Stimulated activated CD4-positive, alpha-beta T cell treated with anti-CD3 and anti-CD28 coated beads, Interleukin-15, amount 100 ng/mL, for 24 hours (primary cell): ENCODE measurements at places on chromosomes 5 and 9.

- DNase-seq, result no peak
These were observed 148.6 kb downstream of the CDH9 start for GRCh38 chr5:26889815-26890214.

DNA sequence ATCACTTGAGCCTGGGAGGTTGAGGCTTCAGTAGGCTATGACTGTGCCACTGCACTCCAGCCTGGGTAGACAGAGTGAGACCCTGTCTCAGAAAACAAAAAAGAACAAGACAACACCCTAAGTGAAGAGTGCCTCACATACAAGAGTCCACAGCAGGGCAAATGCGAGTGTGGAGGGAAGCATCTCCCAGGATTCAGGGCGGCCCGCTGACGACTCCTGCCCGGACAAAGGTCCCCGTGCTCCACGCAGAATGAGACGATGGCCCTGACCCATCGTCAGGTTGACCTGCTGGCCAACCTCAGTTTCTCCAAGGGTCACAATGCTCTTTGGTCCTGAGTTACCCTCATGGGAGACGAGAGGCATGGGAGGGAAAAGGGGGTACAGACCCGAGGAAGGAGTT is 18.3 kb downstream of the MRNIP start:
- DNase-seq, result no peak

- no peak for DNase-seq
These were observed 234.6 kb downstream of the CAAP1 start for GRCh38 chr9:26657958-26658357.

DNA sequence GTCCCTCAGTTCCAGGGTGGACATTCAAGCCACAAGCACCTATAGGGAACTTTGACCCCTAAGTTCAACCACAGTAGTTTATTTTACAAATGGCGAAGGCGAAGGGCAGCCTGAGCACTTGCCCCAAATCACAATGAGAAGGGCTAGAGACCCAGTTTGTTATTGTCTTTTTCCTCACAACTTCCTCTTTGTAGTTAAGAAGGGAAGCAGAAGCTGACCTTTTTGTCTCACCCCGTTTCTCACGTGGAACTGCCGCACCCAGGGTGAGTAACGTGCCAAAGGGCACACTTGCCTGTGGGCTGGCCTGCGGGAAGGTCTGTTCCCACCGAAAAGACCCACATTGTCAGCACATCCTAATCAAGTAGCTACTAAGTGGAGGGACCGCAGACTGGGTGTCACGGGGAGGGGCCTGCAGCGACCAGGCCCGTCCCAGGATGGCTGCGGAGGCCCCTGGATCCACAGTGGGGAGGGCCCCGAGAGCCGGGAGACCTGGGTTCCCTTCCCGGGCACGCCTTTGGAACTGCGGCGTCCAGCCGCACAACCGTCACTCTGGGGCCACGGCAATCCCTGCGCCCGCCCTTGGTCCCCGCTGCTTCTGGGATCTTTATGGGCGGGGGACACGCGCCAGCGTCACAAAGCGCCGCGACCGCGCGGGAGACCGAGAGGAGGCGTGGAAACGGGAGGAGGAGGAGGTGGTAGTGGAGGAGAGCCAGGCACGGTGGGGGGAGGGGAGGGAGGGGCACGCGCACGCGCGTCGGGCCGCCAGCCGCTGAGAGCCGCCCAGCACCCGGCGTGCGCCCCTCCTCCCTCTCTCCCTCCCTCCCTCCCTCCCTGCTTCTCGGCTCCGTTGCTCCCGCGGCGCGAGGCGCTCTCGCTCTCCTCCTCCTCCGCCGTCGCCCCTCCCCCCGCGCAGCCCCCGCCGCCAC is at the start of gene UBE2R2:
TSS of gene UBE2R2 (plus strand) at position 834 of the 926 bp plus-strand sequence. CDS start 598 bp downstream, outside the sequence.
- DNase-seq, result peak; percentile 95

DNA sequence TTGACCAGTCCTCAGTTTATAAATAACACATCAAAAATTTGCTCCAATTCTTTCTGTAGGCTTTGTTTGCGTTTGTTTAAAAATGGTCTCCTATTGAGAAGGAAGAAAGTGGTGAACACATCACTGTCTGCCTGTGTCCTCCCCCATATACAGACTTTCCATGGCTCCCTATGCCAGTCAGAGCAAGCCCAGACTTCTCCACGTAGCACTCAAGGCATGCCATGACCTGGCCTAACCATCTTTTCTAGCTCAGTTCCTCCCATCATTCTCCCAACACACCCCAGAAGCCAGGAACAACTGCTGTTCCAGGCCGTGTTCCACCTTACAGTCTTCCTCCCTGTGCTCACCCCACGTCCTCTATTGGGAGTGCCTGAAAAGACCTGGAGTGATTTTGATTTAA is 129.6 kb upstream of the ZNF618 start:
- DNase-seq, result no peak

GRCh38 chr9:106648799-106649198 is 214.2 kb upstream of the ZNF462 start:
- no peak for DNase-seq

- DNase-seq, result no peak
These were observed 70.0 kb upstream of the SSBP2 start for GRCh38 chr5:81820863-81821262.

DNA sequence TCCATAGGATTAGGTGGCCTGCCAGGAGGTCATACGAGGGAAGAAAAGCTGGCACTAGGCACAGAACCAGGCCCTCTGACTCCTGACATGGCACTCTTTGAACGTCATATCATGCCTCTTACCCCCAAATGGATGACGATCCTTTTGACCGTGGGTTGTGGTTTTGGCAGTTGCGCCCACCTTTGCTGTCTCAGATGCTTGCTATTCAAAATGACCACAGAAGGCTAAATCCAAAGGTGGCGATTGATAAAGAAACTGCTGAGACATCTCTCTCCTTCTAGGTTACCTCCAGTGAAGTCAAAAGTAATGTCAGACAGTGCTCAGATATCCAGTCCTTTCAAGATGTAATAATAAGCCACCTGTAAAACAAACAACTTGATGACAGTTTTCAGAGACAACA is 385.0 kb downstream of the EFNA5 start:
- peak; percentile 18 for DNase-seq

GRCh38 chr5:168318240-168318639 is 26.8 kb downstream of the WWC1 start:
- DNase-seq, result no peak

DNA sequence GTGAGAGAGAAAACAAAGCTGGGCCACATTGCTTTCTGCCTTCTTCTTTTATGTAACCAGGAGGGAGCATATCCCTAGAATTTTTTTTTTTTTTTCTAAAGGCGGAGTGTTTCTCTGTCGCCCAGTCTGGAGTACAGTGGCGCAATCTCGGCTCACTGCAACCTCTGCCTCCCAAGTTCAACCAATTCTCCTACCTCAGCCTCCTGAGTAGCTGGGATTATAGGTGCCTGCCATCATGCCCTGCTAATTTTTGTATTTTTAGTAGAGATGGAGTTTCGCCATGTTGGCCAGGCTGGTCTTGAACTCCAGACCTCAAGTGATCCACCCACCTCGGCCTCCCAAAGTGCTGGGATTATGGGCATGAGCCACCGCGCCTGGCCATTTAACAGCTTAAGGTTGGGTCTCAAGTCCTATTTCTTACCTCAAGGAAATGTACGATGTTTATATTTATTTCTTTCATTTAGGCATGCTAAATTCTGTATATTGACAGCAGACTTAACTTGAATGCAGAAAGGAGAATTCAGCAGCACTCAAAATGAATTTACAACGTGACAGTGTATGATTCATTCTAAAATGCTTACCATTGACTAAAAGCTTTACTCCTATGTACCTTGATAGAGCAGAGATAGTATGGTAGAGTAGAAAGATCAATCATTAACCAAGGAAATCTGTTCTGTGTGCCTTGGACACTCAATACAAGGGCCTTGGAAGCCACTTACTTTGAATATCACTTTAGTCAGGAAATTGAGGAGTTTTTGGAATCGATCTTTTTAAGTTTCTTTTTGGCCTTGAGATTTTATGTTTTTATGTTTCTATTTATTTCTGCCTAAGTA is 100.9 kb downstream of the F2RL2 start:
- DNase-seq, result no peak
